ENCODE measurements at places on chromosomes 6 and 20.
A peak's percentile ranks its signal among the peaks of the same experiment; 100 is the strongest.

- no peak for DNase-seq
Measured at GRCh38 chr6:29726571-29727194, 3.4 kb downstream of the HLA-F start.

DNA sequence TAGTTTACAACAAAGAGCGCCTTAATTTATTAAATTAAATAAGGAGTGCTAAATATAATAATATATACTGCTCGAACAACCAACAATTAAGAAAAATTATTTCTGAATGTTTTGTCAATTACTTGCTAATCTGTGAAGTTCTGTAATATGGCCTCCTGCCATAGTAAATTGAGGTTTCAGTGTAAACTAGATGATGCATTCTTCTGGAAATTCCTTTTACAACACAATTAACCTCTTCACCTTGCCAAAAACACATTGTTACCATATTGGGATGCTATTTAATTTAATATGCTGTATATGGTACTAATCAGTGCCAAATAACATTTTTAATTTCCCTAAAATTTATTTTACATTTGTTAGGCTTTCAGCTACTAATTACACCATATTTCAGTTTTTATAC lies 808.4 kb upstream of the CITED2 start:
- no peak for DNase-seq

GRCh38 chr20:62143957-62144825 lies 622 bp downstream of the SS18L1 start:
- DNase-seq, result no peak

DNA sequence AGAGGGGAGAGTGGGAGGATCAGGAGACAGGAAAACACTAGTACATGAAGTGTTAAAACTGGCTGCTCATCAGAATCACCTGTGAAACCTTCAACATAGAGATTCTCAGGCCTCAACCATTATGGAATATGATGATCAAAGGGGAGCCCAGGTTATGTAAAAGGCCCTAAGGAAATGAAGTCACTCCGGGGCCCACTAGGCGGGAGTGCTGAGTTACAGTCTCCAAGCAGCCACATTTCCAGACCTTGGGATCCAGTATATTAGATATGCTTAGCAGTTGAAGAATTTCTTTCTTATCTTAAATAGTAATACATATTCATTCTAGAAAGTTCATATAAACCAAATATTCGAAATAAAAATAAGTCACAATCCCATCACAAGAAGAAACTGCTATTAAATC lies 476.3 kb downstream of the PRKN start:
- DNase-seq, result no peak

GRCh38 chr6:39865011-39865888 lies 69.0 kb downstream of the MOCS1 start:
- DNase-seq, result no peak

- DNase-seq, result no peak
Measured at GRCh38 chr6:127177030-127177922, 58.8 kb downstream of the RSPO3 start.

DNA sequence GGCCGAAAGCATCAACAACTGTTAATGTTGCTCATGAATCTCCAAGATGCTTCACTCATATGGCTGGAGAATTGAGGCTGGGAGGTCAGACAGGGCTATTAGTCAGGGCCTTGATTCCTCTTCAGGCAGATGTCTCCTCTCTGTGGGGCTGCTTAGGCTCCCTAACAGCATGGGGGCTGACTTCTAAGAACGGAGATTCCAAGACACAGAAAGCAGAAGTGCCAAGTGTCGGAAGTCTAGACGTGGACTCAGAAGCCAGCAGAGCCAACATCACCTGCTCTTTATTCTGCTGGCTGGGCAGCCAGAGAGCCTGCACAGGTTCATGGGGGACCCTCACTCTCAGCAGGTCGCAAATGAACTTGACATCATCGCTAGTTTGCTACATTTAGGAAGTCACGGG lies 279.8 kb downstream of the CDH26 start:
- no peak for DNase-seq

- DNase-seq, result no peak
Measured at GRCh38 chr6:85113934-85114580, 335.8 kb upstream of the NT5E start.

DNA sequence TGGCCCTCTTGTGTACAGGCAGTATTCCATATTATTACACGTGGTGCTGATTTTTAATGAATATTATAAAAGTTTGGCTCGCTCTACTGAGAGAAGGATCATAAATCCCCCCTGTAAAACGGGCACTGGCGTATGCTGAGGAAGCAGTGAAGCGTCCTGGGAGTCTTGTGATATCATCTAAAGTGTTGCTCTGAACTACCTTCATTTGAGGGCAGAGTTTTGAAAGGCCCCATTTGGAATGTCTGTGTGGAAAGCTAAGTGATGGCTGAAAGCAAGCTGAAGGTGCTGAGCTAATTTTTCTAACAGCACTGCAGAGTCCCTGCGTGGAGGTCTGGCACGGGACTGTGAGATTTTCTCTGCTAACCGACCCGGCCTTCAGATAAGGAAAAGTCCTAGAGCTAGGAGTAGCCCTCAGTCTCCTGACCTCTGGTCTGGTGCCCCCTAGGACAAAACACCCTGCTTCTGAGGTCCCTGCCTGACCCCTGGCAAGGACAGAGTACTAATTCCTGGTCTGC lies 1.3 kb upstream of the BACH2 start:
- DNase-seq, result no peak

- DNase-seq, result no peak
Measured at GRCh38 chr20:17850684-17851026, 117.9 kb downstream of the SNX5 start.

DNA sequence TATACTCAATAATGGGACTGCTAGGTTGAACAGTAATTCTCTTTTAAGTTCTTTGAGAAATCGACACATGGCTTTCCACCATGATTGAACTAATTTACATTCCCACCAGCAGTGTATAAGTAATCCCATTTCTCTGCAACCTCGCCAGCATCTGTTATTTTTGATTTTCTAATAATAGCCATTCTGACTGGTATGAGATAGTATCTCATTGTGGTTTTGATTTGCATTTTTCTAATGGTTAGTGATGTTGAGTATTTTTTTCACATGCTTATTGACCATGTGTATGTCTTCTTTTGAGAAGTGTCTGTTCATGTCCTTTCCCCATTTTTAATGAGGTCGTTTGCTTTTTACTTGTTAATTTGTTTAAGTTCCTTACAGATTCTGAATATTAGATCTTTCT lies 66.5 kb downstream of the STK4 start:
- DNase-seq, result no peak

GRCh38 chr6:21742238-21742660 lies 148.7 kb downstream of the SOX4 start:
- DNase-seq, result no peak

DNA sequence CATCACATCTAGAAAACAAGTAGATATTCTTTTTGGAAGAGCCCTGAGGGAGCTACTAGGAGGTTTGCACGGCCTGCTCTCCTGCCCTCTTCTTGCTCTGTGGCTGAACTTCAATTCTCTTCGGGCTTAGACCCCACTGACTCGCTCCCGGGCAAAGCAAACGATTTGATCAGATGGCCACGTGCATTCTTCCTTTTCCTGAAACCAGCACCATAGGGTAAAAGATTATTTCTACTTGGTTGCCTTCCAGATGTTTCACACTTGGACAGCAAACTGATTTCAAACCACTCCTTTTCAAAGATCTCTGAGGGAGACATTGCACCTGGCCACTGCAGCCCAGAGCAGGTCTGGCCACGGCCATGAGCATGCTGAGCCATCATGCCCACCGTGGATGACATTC lies at the start of gene SLC22A1:
Gene SLC22A1 (plus strand): TSS at position 258 of the 400 bp plus-strand sequence. CDS start 121 bp downstream, at position 379.
- no peak for DNase-seq

DNA sequence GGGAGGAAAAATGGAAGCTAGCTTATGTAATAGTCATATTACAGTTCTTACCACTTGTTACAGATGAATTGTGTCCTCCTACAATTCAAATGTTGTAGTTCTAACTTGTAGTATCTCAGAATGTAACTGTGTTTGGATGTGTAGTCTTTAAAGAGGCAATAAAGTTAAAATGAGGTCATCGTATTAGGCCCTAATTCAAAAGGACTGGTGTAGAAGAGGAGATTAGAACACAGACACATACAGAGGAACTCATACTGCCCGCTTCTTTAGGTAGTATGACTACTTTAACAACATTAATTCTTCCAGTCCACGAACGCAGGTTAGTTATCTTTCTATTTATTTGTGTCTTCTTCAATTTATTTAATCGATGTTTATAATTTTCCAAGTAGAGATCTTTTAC lies 46.5 kb upstream of the TPD52L1 start:
- no peak for DNase-seq

DNA sequence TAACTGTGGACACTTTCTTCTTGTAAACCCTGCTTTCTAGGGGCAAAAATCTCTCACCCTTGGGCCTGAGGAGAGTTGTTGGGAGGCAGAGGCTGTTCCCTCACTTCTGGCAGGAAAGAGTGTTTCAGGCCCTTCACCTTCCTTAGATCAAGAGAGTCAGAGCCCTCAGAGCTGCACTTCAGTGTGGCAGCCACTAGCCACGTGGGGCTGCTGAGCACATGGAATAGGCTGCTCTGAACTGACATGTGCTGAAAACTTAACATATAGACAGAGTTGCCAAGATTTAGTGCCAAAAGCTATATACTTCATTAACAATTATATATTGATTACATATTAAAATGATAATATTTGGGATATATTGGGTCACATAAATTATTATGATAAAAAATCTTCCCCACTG lies 4.4 kb upstream of the LMBRD1 start:
- DNase-seq, result no peak

GRCh38 chr6:165694296-165694695 lies 31.3 kb upstream of the PDE10A start:
- no peak for DNase-seq

DNA sequence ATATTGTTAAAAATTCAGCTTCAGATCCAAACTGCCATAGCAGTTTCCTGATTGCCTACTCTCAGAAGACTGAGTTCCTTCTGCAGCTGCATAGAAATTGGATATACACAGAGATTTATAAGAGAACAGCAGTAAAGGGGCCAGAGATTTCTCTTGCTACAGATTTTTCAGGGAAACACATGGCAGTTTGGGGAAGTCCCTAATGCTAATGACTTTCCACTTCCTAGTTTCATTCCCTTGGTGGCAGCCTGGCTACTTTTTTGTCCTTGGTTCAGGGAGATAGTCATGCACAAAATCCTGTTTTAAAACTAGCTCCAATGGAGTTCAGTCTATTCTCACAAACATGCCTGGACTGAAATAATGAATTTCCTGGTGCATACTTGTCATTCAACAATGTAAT lies 125.3 kb upstream of the PLCB4 start:
- DNase-seq, result no peak

DNA sequence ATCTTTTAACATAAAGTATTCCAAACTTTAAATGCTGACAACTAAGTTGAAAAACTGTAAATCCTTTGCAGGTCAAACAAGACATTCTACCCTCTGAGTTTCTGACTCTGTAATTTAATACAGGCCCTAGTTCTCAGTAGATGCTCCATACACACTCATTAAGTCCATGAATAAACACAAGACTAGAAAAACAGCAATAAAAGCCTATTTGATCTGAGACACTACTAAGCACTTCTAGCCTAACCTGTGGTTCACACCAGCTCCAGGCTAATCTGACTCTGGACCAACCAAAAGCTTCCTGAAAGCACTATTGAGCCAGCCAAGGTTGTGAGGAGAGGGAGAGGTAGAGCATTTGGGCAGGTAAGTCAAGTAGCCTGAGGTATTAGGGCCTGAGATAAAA lies 103.9 kb downstream of the EPM2A start:
- DNase-seq, result no peak

DNA sequence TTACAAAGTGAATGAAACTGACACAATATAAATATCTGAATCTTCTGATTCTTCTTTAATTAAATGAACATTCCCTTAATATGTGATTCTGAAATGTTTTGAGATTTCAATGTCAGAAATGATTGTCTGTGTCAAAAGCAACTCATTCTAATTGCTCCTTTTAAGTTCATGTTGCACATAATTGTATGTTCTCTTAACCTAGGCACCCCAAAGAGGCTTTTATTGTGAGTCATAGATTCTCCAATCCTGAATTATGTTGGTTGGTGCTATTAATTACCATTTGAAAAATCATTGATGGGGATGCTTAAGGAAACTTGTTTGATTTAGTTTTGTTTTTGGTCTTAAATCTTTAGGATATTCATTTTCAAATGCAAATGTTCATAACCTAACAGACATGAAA lies 829.7 kb upstream of the CITED2 start:
- no peak for DNase-seq

DNA sequence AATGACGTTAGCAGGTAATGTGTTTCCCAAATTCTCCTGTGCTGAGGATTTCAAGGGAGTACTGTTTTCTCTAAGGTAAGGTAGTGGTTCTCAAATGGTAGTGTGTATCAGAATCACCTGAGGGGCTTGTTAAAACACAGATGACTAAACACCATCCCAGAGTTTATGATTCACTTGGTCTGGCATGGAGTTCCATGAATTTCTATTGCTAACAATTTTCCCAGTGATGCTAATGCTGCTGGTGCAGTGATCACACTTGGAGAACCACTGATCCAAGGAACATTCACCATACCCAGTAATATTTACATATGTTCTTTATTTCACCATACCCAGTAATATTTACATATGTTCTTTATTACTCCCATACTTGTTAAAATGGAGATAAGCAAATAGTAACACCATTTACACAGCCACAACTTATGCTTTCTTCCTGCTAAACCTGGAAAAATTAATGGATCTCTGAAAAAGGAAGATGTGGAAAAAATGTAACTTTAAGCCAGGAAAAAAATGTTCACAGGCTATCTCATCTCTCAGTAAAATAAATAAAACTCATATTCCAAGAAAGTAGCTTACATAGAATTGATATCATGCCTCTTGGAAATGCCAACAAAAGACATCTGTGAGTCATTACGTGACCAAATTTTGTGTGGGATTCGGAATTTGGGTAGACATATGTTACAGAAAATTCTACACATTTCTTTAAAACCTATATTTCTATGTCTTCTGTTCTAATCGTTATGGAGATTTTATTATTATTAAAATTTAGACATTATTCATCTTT lies 129.5 kb downstream of the MMUT start:
- no peak for DNase-seq

- DNase-seq, result no peak
Measured at GRCh38 chr20:19692685-19693119, 65.4 kb upstream of the RIN2 start.

GRCh38 chr6:101393251-101393828 lies at the start of gene GRIK2:
GRIK2 (plus strand) TSS chr6:101393708.
- DNase-seq, result peak; percentile 14

- DNase-seq, result no peak
Measured at GRCh38 chr6:166348305-166348949, 6.1 kb upstream of the SFT2D1 start.

All from NCI-H2107 (cell line).